Airway epithelial cell (primary cell): ENCODE measurements at places on chromosomes 11 and 22. TPM values are rescaled to one million over a fixed set of nuclear protein-coding genes. Genes with fewer than 3 reads are reported as not detected.

OR10D3 gene
- not detected in 2 replicates for total RNA-seq

APOBEC3A gene
- 0.49 TPM in 1 of 2 replicates, not detected in the other for total RNA-seq

PDE2A gene
- total RNA-seq: 0.71 TPM in 1 of 2 replicates, not detected in the other

MOGAT2 gene
- not detected in 2 replicates for total RNA-seq

RGL4 gene
- not detected in 2 replicates for total RNA-seq

PLEKHB1 gene
- total RNA-seq: not detected in 2 replicates

ADAMTS8 gene
- total RNA-seq: not detected in 2 replicates

SLC22A6 gene
- not detected in 2 replicates for total RNA-seq

SESN3 gene
- 33.5 and 45.6 TPM in 2 replicates for total RNA-seq

CHRM1 gene
- not detected in 2 replicates for total RNA-seq

ZP1 gene
- not detected in 2 replicates for total RNA-seq

IGLL1 gene
- not detected in 2 replicates for total RNA-seq

SOX6 gene
- total RNA-seq: 0.93 and 2.0 TPM in 2 replicates

LINC01488 gene
- total RNA-seq: not detected in 2 replicates

PGA5 gene
- total RNA-seq: not detected in 2 replicates

LRRN4CL gene
- 0.09 and 0.28 TPM in 2 replicates for total RNA-seq

FOLR2 gene
- total RNA-seq: not detected in 2 replicates

CECR2 gene
- total RNA-seq: 0.07 TPM in 1 of 2 replicates, not detected in the other

NEU3 gene
- 5.2 and 6.2 TPM in 2 replicates for total RNA-seq

CYTH4 gene
- 0.09 and 0.21 TPM in 2 replicates for total RNA-seq

FLRT1 gene
- total RNA-seq: not detected in 2 replicates

FADS1 gene
- 49.8 and 61.8 TPM in 2 replicates for total RNA-seq

GPHA2 gene
- not detected in 2 replicates for total RNA-seq
